Effector memory CD8-positive, alpha-beta T cell (primary cell): ENCODE measurements at places on chromosomes 1 and 21.

GRCh38 chr21:31526040-31526439, 133.5 kb upstream of the SOD1 start:
- DNase-seq: no peak
- no peaks in the 10 kb centered on the region for H3K27me3 ChIP-seq
- no peak overlapping the region for H3K4me3 ChIP-seq
- no peaks in the 10 kb centered on the region for H3K36me3 ChIP-seq

- H3K4me1 ChIP-seq: peaks cover 46% of the 10 kb centered on the region
- no peak for DNase-seq
- no peak overlapping the region for H3K4me3 ChIP-seq
- no peaks in the 10 kb centered on the region for H3K27me3 ChIP-seq
- H3K36me3 ChIP-seq: peaks cover 46% of the 10 kb centered on the region
Measured at GRCh38 chr1:156102633-156103511, 11.6 kb upstream of the LMNA start.

GRCh38 chr1:245807954-245808719, 653.4 kb downstream of the KIF26B start:
- H3K27me3 ChIP-seq: no peaks in the 10 kb centered on the region
- peak overlapping the region; percentile 70 for H3K27ac ChIP-seq
- H3K36me3 ChIP-seq: peaks cover 8% of the 10 kb centered on the region
- peaks cover 12% of the 10 kb centered on the region for H3K4me1 ChIP-seq
- DNase-seq: no peak

DNA sequence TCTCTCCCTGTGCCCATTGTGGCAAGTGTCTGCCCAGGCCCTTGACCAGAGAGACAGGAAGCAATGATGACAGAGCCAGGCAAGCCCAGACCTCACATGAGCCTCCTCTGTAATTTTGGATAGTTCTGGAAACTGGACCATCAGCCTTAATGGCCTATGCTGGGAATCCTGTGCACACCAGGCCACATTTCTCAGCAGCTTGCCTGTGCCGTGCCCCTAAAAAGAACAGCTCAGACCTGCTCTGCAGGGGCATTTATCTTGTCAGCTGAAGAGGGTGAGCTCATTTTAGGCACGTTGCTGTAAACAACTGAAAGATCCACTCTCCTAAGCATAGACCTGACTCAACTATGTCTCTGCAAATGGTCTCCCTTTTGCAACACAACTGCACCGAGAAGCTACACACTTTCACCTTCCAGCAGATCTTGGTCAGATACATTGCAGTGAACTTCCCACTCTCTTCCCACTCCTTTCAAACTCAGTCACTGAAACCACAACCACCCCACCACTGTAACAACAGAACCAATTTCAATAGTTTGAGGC, 53.5 kb upstream of the BACH1 start:
- peaks cover 6% of the 10 kb centered on the region for H3K27me3 ChIP-seq
- no peak for DNase-seq
- no peak overlapping the region for H3K4me3 ChIP-seq
